ENCODE measurements at places on chromosomes 2 and 18.

- no peak for DNase-seq
These were observed 134.6 kb downstream of the DHRS9 start for GRCh38 chr2:169203952-169204351.

DNA sequence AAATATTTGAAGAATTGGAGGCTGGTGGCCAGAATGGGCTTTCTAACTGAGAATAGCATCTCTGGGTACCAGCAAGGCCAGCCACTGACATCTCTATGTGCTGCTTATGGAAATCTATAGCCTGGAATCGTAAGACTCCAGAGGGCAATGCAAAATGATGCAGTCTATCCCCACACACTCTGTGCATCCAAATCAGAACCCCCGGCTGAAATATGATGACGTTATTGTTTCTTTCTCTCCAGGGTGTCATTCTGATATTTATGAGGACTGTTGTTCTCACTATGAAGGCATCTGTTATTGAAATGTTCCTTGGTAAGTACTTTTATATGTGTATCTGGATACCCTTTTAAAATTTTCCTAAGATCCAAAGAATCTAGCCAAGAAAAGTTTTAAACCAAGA, 19.6 kb downstream of the VIT start:
- no peak for DNase-seq

- DNase-seq = no peak
These were observed 7.1 kb downstream of the CAPN13 start for GRCh38 chr2:30800159-30800558.

GRCh38 chr2:53582556-53582955, 185.0 kb upstream of the CHAC2 start:
- DNase-seq = no peak

GRCh38 chr18:77651441-77651840, 401.8 kb downstream of the GALR1 start:
- no peak for DNase-seq

- no peak for DNase-seq
These were observed 8.9 kb upstream of the TMSB10 start for GRCh38 chr2:84896567-84896966.

DNA sequence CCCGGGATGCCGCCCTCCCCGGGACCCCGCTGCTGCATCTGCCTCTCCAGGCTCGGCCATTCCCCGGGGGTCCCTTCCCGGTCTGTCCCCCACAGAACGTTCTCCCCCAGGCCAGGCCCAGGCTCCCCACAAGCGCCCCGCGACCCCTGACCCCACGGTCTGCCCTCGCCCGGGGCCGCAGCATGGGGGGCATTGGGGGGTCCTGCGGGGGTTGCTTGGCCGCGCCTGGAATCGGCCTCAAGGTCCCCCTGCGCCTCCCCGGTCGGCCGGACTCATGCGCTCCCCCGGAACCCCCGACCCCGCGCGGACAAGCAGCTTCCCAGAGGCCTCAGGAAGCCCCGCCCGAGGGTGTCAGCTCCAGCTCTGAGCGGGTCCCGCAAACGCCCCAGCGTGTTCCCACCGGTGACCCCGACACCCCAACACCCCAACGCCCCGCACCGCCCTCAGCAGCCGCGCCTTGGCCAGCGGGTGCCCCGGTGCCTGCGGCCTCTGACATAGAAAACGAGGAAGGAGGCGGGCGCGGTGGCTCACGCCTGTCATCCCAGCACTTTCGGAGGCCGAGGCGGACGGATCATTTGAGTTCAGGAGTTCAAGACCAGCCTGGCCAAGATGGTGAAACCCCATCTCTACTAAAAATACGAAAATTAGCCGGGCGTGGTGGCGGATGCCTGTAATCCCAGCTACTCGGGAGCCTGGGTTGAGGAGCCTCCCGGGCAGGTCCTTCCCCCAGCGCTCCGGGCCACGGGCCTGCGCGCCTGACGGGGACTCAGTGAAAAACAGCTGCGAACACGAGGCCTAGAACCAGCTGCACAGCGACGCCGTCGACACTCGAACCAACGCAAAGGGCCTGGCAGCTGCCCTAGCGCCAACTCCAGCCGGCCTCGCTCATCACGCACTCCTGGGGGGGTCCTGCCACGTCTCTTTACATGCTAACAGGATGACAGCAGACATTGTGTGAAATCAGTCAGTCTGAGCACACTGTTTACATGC, 61.8 kb upstream of the CTDP1 start:
- no peak for DNase-seq

GRCh38 chr2:58541511-58541910, 300.4 kb upstream of the FANCL start:
- DNase-seq = no peak

- no peak for DNase-seq
These were observed 197.9 kb upstream of the TNP1 start for GRCh38 chr2:217057773-217058172.

All from NCI-H187 (cell line).